ENCODE measurements at places on chromosomes 16 and 17. TPM values are rescaled to one million over a fixed set of nuclear protein-coding genes. Genes with fewer than 3 reads are reported as not detected.

SMIM5 gene
- total RNA-seq, result 0.32 TPM

TOM1L1 gene
- total RNA-seq, result 39.6 TPM

SLC38A8 gene
- not detected for total RNA-seq

AIPL1 gene
- total RNA-seq, result not detected

ORC6 gene
- total RNA-seq, result 46.6 TPM

SGF29 gene
- 20.7 TPM for total RNA-seq

EPOP gene
- 13.5 TPM for total RNA-seq

LGALS9C gene
- not detected for total RNA-seq

TERB1 gene
- not detected for total RNA-seq

FBXO39 gene
- not detected for total RNA-seq

SLC16A13 gene
- 11.0 TPM for total RNA-seq

CLEC3A gene
- not detected for total RNA-seq

PDPK1 gene
- 20.9 TPM for total RNA-seq

CCL7 gene
- 0.62 TPM for total RNA-seq

CDH8 gene
- 0.28 TPM for total RNA-seq

All from A549 treated with RU486 at 1 μM for 4 hours (cell line).